ENCODE measurements at places on chromosomes 7 and 10.

DNA sequence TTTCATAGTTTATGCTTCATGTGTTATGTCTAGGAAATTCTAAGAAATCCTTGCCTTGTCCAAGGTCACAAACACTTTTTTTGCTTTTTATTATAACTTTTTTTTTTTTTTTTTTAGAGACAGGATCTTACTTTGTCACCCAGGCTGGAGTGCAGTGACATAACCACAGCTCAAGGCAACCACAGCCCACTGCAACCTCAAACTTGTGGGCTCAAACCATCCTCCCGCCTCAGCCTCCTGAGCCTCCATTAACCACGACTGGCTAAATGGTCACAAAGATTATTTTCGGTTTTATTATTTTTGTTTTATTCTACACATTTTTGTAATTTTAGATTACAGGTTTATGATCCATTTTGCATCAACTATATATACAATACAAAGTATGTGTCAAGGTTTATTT lies 7.1 kb upstream of the FAM204A start:
- DNase-seq, result no peak

GRCh38 chr7:117124591-117125220 lies 171.4 kb downstream of the ST7 start:
- DNase-seq, result peak; percentile 32

DNA sequence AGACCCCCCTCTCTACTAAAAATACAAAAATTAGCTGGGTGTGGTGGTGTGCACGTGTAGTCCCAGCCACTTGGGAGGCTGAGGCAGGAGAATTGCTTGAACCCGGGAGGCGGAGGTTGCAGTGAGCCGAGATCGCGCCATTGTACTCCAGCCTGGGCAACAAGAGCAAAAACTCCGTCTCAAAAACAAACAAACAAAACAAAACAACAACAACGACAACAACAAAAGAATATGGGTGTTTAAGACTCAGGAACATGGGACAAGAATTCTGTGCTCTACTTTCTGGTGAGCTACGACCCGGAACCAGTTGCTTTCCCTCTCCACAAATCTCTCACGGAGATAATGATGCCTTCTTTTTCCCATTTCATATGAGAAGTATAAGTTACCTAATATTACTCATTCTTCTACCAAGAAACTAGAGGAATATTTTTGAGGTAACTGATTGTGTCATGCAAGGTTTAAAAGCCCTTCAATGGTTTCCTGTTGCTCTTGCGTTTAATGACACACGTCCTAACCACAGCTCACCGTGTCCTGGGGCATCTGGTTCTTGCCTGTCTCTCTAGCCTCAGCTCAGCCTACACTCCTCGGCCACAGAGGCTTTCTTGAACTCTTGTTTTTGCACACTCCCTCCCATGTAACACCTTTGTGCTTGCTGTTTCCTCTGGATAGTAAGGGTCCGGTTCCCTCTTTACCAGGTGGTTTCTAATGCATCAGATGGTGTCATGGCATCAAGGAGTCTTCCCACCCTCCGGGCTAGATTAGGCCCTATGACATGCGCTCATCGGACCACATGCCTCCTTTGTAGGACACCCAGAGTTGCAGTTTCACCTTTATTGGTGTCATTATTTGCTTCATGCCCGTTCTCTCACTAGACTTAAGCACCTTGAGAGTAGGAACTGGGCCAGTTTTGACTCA lies 67.5 kb downstream of the PFKFB3 start:
- DNase-seq, result peak; percentile 66

- DNase-seq, result no peak
Measured at GRCh38 chr10:119608316-119609155, 11.8 kb upstream of the TIAL1 start.

GRCh38 chr7:30852744-30853288 lies 58.8 kb upstream of the AQP1 start:
- DNase-seq, result no peak

DNA sequence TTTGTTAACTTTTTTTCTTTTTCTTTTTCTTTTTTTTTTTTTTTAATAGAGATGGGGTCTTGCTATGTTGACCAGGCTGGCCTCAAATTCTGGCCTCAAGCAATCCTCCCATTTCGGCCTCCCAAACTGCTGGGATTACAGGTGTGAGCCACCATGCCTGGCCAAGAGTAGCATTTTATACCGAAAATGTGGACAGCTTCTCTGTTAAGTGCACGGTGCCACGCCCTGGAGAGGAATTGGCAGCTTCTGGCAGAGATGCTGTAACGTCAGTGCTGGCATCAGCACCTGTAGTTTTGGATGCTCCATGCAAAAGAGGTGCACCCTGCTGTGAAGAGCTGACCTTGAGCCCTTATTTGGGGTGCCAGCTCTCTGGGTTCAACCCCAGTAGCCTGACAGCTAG lies 18.2 kb downstream of the IL15RA start:
- DNase-seq, result no peak

- no peak for DNase-seq
Measured at GRCh38 chr7:47654672-47655298, 72.9 kb upstream of the TNS3 start.

DNA sequence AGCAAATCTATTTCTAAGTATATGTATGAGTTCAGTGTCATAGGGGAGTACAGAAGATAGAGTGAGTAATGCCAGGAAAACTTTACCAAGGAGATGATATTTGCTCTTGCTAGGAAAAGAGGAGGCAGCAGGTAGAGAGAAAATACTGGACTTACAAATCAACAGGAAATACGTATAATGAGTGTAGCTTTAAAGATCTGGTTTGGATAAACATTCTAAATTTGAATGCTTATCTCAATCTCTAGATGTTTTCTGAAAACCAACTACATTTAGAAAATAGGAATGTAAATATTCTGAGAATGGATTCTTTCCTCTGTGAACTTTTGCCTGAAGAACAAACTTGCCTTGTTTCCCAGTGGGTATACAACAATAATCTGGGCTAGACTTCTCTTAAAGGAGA lies 46.9 kb upstream of the GNAI1 start:
- DNase-seq, result no peak

GRCh38 chr10:22345301-22346095 lies at the start of gene SPAG6:
SPAG6 (plus strand) TSS chr10:22345496; CDS start chr10:22345612, 116 bp downstream.
- DNase-seq, result no peak

- DNase-seq, result no peak
Measured at GRCh38 chr10:34941471-34942357, 126.6 kb upstream of the PARD3 start.
